Stimulated activated CD8-positive, alpha-beta memory T cell treated with anti-CD3 and anti-CD28 coated beads, Interleukin-7, amount 100 ng/mL, for 1 hour (primary cell): ENCODE measurements at places on chromosomes 2 and 18.

DNA sequence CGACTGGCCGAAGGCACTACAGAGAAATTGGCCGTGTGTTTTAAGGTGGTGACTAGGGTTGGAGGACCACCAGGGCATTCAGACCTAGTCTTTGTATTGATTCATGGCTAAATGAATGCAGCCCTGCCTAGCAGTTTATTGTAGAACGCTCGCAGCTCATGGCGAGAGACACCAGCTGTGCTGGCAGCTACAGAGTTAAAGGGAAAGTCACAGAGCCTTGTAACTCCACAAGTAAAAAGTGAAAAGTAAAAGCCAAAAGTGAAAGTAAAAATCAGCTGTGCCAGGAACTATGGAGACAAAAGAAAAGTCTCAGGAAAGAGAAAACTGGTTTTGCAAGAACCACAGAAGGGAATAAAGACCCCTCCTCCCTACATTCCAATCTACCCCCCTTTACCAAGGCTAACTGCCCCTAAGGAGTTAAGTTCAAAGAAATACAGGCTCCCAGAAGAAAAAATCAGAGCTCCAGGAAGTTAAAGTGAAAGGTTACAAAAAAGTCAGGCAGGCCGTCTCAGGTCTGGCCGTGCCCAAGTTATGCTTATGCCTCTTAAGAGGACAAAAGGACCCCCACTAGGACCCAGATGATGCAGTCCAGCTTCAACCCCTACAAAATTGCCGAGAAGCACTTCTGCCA lies 46.4 kb upstream of the SELENOI start:
- peak; percentile 5 for DNase-seq

DNA sequence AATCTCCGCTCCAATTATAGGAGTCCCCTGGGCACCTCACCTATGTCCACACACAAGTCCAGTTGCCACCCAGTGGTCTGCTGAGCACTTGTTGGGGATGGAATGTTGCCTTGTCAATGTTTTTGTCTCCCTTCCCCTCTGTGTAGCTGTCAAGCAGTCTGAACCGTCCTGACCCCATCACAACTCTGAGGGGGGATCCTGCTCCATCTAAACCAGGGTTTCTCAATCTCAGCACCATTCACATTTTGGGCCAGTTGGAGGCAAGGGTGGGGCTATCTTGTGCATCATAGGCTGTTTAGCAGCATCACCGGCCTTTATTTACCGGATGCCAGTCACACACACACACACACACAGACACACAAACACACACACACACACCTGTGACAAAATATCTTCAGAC lies 53.0 kb downstream of the CYP26B1 start:
- no peak for DNase-seq

DNA sequence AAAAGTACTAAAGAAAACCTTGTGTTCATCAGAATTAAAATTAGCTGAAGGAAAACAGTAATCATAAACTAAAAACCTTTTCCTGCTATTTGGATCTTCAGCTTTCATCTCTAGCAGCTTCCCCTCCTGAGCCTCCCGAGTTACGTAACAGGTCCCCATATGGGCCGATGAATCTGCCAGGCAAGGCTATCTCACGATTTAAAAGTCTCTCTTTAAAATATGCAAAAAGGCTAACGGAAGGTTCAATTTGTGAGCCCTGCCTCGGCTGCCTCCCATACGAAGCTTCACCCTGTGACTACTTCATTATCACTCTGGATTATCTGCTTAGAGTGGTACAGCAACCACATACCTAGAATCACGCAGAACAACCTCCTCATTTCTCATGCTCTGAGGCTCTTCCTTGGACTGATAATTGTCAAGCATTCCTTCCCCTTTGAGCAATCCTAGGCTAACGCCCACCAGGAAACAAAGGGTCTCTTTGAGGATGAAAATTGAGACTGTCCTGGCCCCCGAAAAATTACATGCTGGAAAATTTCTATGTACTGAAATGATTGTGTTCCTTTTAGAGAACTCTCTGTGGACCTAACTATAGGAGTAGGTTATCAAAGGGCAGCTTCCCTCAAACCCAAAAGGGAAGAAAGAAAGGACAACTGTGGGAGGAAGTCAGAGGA lies 147.4 kb downstream of the ZEB2 start:
- no peak for DNase-seq

GRCh38 chr2:108074946-108075345 lies 88.6 kb downstream of the SLC5A7 start:
- DNase-seq: no peak

GRCh38 chr2:209648714-209649113 lies 122.9 kb upstream of the UNC80 start:
- no peak for DNase-seq

DNA sequence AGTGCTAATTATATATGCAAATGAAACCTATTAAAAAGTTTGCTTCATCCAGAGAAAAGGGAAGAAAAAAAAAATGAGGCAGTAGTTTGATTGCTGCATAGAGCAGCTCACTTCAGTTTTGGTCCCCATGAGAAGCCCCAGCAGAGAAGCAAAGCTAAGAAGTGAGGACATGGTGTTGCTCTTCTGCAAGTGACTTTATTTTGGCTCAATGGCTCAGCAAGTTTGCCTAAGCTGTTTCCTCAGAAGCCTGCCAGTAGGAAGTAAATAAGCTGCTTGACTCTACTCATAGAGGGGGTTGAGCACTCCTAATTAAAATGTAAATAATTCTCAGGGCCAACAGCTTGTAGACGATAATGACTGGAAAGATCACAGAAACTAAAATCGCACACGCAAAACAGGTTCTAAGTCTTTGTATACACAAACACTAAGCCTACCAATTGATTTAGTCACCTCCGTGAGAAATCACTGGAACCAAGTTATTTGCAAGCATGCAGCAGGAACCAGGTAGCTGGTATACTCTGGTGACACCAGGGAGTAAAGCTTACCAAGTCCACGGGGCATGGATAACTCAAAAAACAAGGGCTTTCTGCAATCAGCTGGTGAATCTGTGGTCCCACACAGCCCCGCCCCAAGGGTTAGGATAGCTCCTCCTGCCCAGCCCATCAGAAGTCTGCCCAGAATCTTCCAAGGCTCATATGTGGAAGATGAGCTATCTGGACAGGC lies 39.7 kb upstream of the NABP1 start:
- DNase-seq: no peak
